ENCODE measurements at places on chromosomes 7 and 10.

GRCh38 chr7:135365721-135366120 is 132.1 kb downstream of the STRA8 start:
- DNase-seq = no peak

DNA sequence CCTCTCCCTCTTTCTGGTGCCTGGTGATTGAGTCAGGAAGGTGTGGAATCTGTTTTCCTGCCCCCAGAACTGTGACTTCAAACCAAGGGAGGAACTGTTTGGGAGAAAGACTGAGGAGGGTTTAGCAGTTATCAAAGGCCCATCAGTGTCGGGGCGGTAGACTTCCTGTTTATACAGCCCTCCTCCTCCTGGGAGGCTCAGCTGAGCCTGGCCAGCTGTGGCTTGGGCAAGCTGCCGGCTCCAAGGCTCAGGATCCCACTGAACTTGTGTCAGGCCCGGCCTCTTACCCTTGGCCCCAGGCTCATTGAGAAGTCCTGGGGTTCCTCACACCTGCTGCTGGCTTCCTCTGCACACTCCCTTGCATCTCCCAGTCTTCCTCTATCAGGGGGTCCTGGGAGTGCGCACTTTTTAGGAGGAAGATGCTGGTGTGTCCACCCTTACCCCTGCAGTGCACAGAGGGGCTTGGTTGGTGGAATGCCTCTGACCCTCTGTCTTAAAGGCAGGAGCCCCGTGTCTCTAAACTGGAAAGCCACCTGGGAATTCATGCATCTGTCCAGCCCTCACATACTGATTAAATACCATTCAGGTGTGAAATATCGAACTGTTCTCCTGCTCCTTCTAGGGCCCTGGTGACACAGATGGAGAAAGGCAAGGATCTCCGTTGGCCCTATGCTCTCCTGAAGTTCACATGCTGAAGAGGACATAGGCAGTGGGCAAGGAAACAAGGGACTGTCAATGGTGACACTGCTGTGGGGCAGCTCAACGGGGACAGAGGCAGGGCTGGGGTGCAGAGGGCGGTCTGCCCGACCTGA is 32.4 kb downstream of the CXCL12 start:
- DNase-seq = no peak

GRCh38 chr7:19133886-19134285 is 11.3 kb downstream of the FERD3L start:
- no peak for DNase-seq

DNA sequence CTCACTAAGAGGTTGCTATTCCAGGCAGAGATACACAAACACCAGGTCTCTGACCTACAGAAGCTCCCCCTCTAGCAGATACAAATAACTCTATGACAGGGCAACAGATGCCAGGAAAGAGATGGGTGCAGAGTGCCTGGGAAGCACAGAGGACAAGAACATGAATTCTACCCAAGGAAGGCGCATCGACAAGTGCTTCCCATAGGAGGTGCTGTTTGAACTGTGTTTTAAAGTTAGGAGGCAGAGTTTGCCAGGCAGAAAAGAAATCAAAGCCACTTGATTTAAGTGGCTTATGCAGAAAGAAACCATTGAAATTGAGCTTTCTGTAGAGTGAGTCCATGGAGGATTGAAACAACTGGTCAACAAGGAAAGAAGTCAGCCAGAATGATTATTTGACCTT is 35.3 kb upstream of the EGR2 start:
- no peak for DNase-seq

- DNase-seq = no peak
Measured at GRCh38 chr7:73941836-73942551, 81.0 kb downstream of the TMEM270 start.

DNA sequence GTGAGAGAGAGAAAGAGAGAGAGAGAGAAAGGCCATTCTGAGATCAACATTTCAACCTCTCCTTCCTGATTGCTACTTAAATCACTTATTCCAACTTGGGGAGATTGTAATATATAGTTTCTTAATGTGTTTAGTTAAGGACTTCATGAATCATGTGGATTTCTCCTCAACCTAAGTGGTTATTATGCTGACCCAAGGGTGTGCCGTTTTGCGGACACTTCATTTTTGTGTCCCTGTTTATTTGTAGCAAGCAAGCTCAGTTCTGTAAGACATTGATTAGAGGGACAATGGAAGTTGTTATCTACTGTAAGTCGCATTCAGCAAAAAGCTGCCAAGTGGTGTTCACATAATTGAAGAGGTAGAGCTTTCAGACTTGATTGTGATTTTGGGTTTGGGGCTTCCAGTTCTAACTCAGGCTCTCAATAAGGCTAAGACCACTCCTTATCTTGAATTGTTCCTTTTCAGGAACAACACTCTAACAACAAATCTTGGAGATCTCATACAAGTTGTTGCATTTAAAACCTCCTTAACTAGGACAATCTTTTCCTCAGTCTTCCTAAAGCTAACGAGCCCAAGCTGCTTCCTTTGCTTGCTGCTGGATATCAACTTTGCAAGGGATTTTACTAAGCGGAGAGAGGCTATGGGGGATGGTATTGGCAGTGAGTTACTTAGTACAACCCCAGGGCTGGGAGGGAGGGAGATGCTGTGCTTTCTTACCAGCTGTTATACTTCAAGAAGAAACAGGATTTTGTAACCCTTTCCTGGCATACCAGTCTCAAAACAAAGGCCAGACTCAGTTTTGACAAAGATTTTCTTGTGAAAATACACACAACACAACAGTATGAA is 19.8 kb upstream of the COL1A2 start:
- DNase-seq = no peak

DNA sequence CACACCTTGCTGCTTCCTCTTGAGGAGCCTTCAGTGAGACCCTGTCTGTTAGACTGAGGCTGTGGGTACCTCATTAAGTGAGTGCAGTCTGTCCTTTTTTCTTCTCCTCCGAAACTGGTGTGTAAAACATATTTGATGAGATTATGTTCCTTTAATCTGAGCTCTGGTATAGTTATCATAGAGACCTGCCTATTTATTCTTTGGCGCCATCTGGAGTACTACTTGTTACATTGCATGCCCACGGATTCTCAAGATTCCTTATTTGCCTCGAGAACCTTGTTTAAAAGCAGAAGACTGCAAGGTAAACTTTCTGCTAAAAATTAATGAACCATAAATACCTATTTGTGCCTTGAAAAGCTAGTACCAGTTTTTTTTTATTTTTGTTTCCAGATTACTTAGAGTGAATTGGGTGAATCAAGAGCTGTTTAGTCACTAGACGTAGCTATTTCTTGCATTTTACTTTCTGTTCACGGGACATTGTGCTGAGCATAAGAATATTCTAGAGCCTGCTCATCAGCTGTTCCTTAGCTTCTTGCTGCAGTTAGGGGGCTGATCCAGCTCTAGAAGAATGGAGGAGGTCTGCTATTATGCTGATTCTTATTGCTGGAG is 16.9 kb upstream of the STMP1 start:
- no peak for DNase-seq
